ENCODE measurements at places on chromosomes 7 and 10.

GRCh38 chr7:30730097-30730496 lies 21.8 kb upstream of the INMT start:
- no peak for DNase-seq

DNA sequence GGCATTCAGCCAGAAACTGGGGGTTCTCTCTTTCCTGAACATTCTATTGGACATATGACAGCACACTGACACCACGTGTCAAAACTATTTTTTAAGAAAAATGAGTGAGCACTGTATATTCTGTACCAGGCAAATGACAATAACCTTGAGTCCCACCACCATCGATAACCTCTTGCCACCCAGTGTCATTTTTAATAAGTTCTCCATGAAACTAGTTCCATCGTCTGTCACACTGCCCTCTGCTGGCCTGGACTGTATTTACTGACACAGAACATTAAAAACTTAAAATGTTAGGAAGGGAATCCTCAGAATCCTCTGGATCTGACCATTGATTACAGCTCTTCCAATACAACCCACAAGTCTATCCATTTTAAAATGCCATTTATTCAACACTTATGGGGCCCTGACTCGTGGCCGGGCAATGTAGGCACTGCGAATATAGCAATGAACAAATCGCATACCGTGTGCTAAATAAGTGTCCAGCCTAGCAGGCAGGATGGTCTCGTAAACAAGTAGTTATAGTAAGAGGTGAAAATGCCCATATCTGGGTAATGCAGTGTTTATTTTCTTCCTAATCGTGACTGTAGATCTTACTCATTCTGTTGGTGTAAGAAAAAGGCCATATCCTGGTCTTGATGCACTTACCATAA lies 35.9 kb upstream of the CACNB2 start:
- peak; percentile 13 for DNase-seq

DNA sequence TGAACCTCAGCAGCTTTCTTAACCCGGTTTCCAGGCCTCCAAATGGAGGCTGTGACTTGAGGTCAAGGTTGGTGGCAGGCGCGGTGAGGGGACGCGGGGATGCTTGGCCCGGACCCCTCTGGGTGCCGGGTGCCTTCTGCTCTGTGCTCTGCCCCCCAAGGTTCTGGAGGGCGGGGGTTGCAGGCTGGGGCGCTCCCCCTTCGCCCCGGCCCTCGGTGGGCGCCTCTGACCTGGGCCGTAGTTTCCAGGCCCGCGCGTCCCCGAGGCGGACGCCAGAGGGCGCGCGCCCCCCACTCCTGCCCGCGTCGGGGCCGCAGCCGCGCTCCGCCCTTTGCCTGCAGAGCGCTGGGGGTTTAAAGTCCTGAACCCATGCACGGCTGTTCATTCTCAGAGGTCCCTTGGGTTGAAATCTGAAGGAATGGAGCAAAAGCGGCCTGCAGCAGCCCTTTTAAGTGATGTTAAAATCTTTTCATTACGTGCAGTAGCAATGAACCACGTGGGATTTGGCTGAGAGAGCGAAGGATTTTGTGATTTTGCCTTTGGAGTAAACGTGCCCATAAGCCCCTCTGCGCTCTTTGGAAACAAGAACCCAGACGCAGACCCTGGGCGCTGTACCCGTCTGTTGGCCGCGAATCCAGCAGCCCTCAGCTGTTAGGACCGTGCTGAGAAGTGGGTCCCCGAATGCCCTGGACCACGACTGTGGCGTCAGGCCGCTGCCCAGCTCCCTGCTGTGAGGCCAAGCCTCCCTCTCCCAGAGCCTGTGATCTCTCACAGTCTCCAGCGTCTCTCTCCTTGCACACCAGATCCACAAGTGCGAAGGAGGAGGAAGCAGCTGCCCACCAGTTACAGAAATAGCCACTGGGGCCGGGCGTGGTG lies 135.0 kb downstream of the ACTR3B start:
- no peak for DNase-seq

- no peak for DNase-seq
These were observed 688 bp upstream of the ABCB4 start for GRCh38 chr7:87476179-87476557.

All from effector CD4-positive, alpha-beta T cell (primary cell).